Hypothalamus (tissue), 51 donors: ENCODE measurements at places on chromosomes 13 and 19.

DNA sequence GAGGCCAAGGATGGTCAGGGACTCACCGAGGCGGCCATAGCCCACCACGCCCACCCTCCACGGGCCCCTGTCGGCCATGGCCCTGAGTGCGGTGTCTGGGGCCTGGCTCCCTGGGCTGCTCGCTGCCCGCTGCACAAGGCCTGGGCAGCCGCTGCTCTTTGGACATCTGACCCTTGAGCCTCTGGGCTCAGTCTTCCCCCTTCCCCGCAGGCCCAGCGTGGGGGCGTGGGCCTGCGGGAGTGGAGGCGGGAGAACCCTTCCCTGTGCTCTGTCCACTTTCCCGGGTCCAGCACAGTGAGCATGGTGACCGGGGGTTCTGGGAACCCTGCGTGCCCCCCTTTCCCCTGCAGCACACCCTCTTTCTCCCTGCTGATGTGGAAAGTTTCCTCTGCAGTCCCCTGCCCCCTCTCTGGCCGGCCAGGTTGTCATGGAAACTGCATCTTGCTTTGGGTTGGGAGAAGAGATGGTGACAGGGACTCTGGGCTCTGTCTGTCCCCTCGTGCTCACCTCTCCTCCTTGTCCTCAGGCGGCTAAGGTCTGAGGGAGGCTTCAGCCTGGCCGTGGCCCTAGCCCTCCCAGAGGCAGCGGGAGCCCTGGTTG lies at the start of gene ASPDH:
Gene ASPDH (minus strand): TSS at position 168 of the 600 bp plus-strand sequence. CDS start 90 bp downstream, at position 78.
- peak; percentile 26 for DNase-seq

DNA sequence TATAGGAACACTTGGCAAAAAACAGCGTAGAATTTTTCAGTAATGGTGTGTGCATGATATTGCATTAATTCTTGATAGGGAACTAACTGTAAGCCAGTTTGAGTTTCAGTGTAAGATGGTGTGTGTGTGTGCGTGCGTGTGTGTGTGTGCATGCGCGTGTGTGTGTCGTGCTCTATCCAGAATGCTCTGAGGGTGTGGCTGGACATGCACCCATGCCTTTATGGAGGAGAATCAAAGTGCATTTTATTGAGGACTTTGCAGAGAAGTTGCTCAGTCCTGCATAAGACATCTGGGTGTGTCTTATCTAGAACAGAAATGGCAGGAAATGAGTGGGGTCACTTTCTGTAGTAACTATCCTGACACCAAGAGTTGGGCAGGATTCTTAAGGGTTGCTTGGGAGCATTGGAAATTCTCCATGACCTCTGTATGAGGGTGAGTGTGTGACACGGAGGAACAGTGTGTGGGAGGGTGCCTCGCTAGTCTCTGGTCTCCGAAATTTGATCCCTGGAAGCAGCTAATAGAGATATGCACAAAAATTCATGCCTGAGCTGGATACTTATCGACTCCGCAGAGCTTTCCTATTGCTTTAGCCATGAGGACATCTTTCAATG lies 252.2 kb downstream of the TSHZ3 start:
- DNase-seq, result no peak

GRCh38 chr13:98222081-98222554 lies 45.0 kb upstream of the RNF113B start:
- no peak for DNase-seq

GRCh38 chr13:49112782-49113525 lies 107.2 kb upstream of the MLNR start:
- DNase-seq, result no peak

DNA sequence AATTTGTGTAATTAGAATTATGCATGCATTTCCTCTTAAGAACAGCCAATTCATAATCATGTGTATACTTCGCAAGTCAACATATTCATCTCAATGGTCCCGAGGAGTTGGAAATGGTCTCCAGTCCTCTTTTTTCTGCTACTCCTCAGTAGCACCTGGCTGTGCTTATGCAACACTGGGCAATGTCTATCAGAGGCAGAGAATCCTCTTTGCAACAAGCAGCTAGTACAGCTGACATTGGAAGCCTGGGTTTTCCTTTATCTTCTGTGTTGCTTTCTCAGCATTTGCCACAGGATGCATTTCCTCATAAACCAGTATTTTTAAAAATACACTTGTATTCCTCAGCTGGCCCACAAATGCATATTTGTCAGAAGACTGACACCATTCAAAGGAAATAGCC lies 405.3 kb upstream of the GPC6 start:
- DNase-seq, result no peak

- no peak for DNase-seq
Observed at GRCh38 chr19:6564393-6564792, 26.6 kb downstream of the CD70 start.

DNA sequence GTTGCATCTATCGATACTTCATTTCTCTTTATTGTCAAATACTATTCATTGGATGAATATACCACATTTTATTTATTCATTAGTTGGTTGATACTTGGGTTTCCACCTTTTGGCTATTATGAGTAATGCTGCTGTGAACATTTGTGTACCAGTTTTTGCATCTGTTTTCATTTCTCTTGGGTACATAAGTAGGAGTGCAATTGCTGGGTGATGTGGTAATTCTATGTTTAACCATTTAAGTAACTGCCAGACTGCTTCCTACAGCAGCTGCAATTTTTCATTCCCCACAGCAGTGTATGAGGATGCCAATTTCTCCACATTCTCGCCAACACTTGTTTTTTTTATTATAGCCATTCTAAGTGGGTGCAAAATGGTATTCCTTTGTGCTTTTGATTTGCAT lies 2.6 kb downstream of the KCNJ14 start:
- DNase-seq, result no peak

GRCh38 chr13:95256091-95256490 lies 45.2 kb downstream of the ABCC4 start:
- DNase-seq, result no peak

DNA sequence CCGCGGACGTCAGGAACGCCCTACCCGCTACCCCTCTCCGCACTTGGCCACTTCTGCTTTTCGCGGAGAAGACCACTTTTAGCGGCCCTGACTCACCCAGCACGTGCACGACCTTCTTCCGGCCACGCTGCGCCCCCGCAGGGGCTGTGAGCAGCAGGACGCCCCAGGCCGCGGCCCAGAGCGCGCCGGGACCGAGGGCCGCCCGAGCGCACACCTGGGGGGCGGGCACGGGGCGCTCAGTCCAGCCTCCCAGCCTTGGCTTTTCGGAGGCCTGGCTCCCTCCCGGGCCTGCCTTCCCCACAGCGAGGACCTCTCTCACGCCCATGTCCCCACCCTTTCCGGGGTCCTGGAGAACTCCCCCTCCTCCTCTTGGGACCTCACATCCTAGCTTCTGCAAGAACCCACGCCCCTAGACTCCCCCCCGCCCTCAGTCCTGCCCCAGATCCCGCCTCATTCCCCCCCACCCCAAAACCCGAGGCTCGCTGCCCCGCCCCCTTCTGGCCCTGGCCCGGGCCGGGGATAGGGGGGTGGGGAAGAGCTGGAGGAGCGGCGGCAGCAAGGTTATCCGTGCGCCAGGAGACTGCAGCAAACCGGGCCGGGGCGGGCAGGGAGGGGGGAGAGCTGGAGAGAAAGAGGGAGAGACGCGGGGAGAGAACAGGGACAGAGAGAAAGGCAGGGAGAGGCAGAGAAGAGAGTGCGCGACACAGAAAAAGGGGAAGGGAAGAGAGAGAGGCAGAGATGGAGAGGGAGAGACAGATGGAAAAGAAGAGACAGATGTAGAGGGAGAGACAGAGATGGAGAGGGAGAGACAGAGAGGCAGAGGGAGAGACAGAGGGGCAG lies 11.5 kb downstream of the TM6SF2 start:
- peak; percentile 9 for DNase-seq

DNA sequence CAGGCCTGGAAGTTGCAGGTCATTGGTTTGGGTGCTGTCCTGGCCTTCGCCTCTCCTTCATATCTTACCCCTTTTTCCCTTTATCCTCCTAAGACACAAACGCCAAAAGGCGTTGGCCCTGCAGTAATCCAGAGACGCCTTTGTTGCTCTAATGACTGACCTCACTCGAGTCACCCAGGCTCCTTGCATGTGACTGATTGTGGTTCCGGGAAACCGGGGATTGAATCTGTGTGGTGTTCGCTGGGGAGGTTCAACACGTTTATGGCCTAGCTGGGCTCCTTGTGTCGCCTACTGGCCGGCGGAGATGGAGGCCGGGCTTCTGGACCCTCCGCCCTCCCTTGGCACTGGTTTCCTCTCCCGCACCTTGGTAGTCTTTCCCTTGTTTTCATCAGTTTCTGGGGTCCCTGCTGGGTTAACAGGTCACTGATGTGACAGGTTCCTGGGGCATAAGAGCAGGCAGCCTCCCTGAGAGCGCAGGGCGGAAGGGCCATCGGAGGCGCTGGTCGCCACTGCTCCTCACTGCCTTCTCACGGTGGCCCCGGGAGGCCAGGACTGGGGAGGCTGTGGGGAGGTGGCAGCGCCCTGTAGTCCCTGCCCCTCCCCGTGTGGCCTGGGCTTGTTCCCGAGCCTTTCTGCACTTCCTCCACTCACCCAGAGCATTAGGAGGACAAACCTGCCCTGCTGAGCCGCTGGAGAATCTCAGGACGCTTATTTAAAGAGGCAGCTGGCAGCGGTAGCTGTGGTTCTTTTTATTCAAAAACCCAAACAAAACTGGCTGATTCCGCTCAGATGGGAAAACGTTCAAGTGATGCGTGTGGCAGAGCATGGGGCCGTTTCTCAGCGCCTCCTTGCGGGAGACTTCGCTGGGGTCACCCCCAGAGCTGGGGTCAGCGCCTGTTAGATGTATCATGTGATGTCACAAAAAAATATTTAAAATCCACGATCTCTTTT lies 18.1 kb upstream of the NDUFS7 start:
- peak; percentile 63 for DNase-seq

GRCh38 chr13:80900561-80900960 lies 559.6 kb upstream of the SPRY2 start:
- no peak for DNase-seq

- DNase-seq, result no peak
Observed at GRCh38 chr13:70923863-70924752, 815.9 kb upstream of the KLHL1 start.

- DNase-seq, result no peak
Observed at GRCh38 chr13:59413126-59413525, 750.6 kb downstream of the DIAPH3 start.

- no peak for DNase-seq
Observed at GRCh38 chr19:1992759-1993260, 22.7 kb downstream of the BTBD2 start.

DNA sequence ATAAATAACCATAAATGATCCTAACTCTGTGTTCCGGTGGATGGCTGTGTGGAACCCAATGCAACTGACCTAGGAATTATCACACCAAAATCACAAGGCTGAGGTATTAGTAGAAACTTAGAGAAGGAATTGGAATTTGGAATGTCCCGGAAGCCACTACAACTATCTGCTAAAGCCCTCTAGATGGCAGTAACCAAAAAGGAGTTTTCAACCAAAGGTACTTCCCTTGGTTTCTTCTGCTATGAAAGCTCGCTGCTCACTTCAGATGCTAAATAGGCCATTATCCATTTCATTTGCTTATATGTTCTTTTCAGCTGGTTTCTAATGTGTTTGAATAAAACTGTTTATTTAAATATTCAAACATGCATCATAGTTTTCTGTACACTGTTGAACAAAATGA lies 1589.1 kb upstream of the SPRY2 start:
- DNase-seq, result no peak

GRCh38 chr19:48120505-48120904 lies 9.9 kb upstream of the PLA2G4C start:
- DNase-seq, result no peak

DNA sequence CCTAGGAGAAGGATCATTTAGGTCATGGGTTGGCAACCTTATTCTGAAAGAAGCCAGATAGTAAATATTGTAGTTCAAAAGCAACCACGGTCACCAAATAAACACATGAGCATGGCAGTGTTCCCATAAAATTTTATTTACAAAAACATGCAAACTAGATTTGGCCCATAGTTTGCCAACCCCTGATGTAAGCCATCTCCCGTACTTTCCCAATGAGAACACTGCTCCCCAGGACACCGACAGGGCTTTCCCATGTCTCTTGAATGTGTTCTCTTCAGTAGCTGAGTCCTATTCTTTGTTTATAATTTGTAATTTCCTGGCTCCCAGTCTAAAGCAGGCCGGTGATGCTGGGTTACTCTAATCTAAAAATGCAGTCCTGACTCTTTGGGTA lies 239.6 kb downstream of the LHFPL6 start:
- DNase-seq, result no peak

DNA sequence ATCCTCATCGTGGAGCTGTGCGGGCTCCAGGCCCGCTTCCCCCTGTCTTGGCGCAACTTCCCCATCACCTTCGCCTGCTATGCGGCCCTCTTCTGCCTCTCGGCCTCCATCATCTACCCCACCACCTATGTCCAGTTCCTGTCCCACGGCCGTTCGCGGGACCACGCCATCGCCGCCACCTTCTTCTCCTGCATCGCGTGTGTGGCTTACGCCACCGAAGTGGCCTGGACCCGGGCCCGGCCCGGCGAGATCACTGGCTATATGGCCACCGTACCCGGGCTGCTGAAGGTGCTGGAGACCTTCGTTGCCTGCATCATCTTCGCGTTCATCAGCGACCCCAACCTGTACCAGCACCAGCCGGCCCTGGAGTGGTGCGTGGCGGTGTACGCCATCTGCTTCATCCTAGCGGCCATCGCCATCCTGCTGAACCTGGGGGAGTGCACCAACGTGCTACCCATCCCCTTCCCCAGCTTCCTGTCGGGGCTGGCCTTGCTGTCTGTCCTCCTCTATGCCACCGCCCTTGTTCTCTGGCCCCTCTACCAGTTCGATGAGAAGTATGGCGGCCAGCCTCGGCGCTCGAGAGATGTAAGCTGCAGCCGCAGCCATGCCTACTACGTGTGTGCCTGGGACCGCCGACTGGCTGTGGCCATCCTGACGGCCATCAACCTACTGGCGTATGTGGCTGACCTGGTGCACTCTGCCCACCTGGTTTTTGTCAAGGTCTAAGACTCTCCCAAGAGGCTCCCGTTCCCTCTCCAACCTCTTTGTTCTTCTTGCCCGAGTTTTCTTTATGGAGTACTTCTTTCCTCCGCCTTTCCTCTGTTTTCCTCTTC lies 6.3 kb downstream of the MYADM start:
- no peak for DNase-seq

GRCh38 chr13:56558698-56559320 lies 581.9 kb upstream of the PRR20A start:
- no peak for DNase-seq

DNA sequence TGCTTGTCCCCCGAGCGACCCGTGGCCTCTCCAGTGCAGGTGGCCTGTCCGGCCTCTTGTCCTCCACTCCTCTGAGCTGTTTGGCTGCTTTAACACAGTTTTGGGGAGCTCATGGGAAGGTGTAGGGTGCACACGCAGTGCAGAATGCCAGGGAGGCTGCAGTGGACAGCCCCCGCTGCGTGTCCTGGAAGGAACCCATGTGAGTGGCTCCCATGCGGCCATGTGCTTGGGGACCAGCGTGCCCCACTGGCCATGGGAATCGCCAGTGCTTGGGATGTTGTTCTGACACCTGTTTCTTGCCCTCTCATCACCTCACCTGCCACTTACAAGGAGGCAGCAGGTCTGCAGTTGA lies 22.6 kb upstream of the F7 start:
- DNase-seq, result no peak
